ENCODE measurements at places on chromosomes 4 and X.

- peak; percentile 78 for DNase-seq
Observed at GRCh38 chr4:9703391-9703790, 78.0 kb upstream of the DRD5 start.

DNA sequence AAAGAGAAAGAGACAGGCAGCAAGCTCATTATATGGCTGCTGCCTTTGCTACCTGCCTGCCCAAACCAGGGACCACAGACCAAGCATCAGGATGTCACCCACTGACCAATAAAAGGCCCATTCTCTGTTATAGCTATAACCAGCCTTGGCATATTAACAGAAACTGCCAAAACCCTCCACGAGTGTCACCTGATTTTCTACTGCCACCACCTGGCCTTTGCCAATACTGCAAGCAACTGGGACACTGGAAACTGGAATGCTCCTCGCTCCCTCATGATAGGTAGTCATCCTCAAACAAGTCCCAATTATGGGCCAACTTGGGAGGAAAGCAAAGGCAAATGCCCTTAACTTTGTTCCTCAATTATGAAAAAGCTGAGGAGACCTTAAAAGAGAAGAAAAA, 76.0 kb downstream of the SPIN4 start:
- no peak for DNase-seq

DNA sequence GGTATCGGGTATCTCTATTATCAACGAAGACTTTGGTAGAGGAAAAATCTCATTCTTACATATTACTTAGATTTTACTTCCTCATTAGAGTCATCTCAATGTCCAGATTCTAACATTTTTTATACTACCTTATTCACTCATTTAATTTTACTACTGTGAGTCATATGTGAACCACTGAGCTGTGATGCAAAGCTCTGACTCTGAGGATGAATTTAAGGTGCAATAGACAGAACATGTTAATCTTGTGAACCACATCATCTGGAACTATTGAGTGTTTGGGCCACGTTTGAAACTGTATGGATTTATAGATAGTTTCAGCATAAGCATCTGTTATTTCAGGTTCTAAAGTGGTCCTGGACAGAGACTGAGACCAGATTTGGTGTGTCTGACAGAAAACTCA, 78.4 kb downstream of the PWWP3B start:
- no peak for DNase-seq

DNA sequence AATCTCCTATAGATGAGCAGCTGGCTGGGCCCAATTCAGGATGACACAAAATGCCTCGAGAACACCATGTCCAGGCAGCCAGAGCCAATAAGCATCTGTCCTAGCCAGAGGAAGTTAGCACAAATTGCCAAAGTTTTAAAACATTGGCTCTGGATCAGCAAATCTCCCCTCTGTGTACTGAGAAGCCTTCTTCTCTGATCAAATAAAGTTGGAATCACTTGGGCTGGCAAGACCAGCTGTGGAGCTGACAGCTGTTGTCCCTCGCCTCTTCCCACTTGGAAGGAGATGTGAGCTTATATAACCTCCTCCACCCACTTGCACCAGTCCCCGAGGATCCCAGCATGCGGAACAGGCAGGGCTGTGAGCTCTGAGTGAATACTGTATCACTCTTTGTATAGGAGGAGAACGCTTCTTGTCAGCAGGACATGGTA, 183.9 kb downstream of the OPHN1 start:
- no peak for DNase-seq

DNA sequence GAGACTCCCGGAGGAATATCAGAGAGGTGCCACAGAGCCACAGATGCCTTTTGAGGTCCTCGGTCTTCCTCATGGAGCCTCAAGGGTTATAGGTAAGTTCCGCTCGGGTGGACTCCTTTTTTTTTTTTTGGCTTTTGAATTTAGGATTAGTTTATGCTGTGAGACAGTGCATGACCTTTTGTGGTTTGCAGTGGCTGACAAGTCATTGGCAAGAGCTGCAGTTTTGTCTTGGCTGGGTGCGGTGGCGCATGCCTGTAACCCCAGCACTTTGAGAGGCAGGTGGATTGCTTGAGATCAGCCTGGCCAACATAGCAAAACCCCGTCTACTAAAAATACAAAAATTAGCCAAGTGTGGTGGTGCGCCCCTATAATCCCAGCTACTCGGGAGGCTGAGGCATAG, 4.5 kb upstream of the GRSF1 start:
- no peak for DNase-seq

- DNase-seq: no peak
Observed at GRCh38 chr4:183563874-183564273, 59.0 kb downstream of the ING2 start.

- DNase-seq: no peak
Observed at GRCh38 chr4:13910556-13910955, 283.0 kb upstream of the BOD1L1 start.

DNA sequence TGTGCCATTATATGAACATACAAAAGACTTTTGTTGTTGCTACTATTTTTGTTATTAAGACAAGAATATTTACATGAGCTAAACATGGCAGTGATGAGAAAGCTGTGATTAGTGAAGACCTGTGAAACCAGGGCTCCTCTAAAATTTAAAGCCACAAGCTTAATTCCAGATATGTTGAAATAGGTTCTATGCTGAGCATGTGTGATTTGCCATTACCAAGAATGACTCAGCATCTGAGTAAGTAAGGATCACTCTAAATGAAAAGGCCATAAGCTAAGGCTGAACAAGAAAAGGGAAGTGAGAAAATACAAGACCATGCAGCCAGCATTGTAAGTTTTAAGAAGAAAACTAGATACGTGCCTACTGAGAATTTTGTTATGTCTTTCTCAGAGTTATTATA, 75.9 kb upstream of the CAMK2D start:
- peak; percentile 92 for DNase-seq

GRCh38 chr4:110231869-110232268, 33.5 kb upstream of the ELOVL6 start:
- DNase-seq: peak; percentile 63

- DNase-seq: peak; percentile 84
Observed at GRCh38 chr4:33512397-33512796, 2731.9 kb downstream of the ARAP2 start.

DNA sequence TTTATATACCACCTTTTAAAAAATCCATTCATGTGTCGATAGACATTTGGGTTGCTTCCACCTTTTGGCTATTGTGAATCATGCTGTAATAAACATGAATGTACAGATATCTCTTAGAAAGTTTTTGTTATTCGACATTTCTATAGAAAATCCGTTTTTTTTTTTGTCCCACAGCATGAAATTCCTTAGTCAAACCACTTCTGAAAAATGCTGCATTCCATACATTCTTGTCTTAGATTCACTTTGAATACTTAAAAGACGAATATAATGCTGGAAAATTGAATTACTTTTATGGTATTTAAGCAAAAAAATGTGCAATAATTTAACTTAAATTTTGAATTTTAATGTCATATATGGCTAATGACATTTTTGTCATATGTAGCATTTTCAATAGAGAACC, 1345.5 kb downstream of the TECRL start:
- no peak for DNase-seq

- DNase-seq: peak; percentile 60
Observed at GRCh38 chr4:84031401-84031800, 467.7 kb downstream of the NKX6-1 start.

- no peak for DNase-seq
Observed at GRCh38 chr4:175935016-175935661, 123.1 kb upstream of the GPM6A start.

- no peak for DNase-seq
Observed at GRCh38 chrX:71958281-71958675, 47.6 kb downstream of the NHSL2 start.

DNA sequence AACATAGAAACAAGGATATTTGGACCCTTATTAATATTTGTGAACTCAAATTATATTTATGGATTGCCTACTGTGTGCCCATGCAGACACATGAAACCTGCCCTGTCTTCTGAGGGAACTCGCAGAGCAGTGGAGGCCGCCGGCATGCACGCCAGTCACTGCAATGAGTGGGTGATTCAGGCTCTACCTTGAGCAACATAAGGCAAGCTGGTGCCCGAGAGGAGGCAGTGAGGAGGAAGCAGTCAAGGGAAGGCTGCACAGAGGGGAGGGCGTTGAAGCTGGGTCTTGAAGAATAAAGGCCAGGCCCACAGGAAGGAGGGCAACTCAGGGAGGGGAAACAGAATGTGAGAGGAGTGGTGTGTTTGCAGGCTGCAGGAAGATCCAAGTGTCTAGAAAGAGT, 52.8 kb downstream of the PPEF2 start:
- peak; percentile 89 for DNase-seq

DNA sequence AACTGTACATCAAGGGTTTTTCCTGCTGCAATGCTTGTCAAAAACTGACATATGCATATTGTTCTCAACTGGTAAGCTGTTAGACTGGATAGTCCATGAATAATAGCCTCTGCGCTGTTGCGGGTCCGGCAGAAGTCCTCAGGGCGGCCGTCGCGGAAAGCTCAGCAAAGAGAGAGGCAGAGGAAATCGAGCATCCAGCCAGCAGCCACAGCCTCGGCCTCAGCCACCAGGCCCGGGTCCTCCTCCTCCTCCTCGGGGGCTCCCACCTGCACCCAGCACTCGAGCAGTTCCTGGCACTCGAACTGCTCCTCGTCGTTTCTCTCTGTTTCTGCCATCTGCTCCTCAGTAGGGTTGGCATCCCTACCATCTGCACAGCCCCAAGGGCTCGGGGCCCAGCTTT, 53.7 kb downstream of the UPRT start:
- no peak for DNase-seq

- DNase-seq: no peak
Observed at GRCh38 chr4:170610434-170610833, 520.7 kb upstream of the AADAT start.

- no peak for DNase-seq
Observed at GRCh38 chrX:68762766-68763165, 66.1 kb upstream of the EFNB1 start.

DNA sequence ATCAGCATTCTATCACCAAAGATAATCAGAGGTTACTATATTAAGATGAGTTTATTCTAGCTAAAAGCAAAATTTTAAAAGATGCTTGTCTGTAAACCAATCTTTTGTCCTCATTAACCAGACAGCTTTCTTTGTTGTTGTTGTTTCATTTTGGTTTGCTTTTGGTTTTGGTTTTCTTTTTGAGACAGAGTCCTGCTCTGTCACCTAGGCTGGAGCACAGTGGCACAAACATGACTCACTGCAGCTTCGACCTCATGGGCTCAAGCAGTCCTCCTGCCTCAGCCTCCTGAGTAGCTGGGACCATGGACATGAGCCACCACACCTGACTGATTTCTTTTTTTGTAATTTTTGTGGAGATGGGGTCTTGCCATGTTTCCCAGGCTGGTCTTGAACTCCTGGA, 102.9 kb downstream of the COX18 start:
- no peak for DNase-seq

- no peak for DNase-seq
Observed at GRCh38 chr4:153294631-153295030, 49.9 kb upstream of the MND1 start.

- no peak for DNase-seq
Observed at GRCh38 chr4:26815199-26815598, 45.4 kb upstream of the STIM2 start.

- no peak for DNase-seq
Observed at GRCh38 chr4:125517831-125518230, 203.1 kb downstream of the FAT4 start.

- DNase-seq: no peak
Observed at GRCh38 chr4:41549478-41549877, 11.5 kb downstream of the LIMCH1 start.

DNA sequence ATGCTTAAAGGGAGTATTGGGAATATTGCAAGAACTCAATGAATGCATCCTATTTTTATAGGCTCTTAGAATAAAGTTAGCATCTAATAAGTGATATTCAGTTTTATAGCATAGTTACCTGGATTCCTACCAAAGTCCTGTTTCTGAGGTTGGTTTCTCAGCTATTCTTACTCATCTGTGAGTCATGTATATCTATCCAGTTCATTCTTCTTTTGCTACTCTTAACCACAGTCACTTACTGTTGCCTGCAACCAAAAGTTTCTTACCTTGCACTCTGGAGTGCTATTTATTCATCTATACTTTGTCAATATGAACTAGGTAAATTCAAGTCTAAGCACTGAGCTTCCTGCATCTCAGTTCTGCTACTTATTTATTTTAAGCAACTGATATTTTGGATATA, 322.5 kb downstream of the HS3ST1 start:
- peak; percentile 9 for DNase-seq

GRCh38 chr4:85763202-85763601, 288.3 kb downstream of the ARHGAP24 start:
- no peak for DNase-seq

DNA sequence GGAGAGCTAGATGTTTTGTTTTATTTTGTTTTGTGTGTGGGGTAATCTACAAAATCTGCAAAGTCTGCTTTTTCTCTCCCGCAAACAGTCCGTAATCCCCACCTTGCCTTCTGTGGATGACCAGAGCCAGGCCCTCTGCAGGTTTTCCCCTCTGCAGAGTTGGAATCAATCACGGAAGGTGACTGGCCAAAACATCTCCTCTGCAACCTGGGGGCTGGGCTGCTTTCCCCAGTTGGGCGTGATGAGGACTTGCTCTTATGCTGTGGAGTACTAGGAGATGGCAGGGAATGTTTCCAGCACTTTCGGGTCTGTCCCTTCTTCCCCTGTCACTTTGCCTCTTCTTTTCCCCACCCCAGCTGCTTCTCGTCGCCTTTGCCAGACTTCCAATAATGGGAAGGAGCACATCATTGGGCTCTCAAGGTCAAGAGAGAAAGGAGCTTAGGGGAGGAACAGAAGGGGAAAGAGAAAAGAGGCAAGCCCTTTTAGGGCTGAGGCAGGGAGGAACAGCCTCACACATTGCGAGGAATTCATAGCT, 1.1 kb downstream of the TMEM35A start:
- no peak for DNase-seq

GRCh38 chrX:50952406-50952805, 41.9 kb downstream of the BMP15 start:
- no peak for DNase-seq

- no peak for DNase-seq
Observed at GRCh38 chr4:123786163-123786915, 389.7 kb downstream of the SPRY1 start.

DNA sequence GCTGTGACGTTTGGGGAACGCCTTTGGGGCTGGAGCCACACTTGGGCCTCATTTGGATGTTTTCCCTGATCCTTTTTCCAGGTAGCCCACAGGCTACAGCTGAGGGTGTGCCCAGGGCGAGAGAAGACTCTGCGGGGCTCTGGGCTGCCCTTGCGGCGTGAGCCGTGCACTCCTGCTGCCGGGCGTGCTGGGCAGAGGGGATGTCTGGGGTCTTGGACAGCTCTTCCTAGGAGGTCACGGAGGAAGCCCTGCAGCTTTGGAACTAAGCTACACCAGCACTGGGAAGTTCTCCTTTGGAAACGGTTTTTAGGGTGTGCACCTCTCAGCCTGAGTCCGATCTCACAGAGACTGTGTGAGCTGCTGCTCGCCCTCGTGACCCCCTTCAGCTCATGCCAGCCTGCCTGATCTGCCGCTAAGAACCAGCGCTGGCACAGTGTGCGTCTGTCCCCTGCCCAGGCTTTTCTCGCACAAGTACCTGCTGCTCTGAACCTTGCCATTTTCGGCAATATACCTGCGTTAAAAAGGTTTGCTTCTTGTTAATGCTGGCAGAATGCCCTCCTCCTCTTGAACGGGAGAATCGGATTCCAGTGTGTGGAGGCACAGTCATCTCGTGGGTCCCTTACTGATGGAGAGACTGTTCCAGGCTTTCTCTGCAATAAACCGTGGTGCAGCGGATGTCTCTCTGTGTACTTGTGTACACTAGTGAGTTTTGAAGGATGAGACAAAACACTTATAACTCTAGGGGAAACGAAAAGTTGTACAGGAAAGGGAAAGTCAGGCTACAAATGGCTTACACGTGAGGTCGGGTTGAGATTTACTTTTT, 14.3 kb downstream of the MSANTD1 start:
- DNase-seq: no peak

Data from Kasumi-1 (cell line).